ENCODE measurements at places on chromosomes 3 and 15.

DNA sequence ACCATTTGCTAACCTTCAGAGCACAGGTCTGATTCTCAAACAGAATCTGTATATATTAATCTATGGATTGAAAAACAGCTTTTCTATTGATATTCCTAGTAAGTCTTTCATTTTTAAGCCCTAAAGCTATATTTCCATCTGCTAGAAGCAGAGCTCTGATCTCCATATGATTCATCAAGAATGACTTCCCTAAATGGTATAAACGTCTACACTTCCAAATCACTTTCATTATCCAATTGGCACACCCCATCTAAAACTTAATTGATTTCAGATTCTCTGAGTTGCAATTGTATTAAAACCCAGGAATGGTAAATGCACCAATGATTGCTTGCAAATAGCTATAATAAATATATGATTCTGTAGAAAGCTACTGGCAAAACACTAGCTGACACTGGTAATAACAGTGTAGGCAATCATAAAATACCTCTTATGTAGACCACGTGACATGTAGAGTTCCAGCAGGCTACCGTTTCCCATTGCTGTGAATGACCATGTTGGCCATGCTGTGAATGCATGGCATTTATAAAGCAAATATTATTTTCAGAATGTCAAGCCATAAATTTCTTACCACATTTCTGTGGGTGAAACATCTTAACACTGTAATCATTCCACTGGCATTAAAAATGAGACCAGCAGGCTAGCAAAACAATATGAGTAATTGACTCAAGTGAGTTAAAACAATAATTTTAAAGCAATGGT is 226.0 kb downstream of the ZMAT3 start:
- peak; percentile 12 for DNase-seq

- no peak for DNase-seq
These were observed 796.0 kb downstream of the ROBO2 start for GRCh38 chr3:77835921-77836320.

DNA sequence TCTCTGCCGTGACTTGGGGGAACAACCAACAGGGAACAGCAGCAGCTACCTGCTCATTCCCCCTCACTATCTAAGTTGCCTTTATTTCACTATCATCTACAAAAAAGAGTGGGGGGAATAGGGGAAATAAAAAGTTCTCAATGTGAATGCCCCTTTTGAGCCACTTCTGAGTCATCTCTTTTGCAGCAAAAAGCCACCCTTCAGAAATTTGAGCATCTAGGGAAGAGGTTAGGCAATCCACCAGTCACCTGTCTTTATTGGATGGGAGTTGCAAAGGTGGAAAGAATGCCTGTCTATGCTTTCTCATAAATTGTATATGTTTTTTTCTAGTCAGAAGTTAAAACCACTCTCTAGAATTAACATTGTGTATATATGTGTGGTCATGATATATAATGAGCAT is 41.1 kb downstream of the GPD1L start:
- DNase-seq: no peak

DNA sequence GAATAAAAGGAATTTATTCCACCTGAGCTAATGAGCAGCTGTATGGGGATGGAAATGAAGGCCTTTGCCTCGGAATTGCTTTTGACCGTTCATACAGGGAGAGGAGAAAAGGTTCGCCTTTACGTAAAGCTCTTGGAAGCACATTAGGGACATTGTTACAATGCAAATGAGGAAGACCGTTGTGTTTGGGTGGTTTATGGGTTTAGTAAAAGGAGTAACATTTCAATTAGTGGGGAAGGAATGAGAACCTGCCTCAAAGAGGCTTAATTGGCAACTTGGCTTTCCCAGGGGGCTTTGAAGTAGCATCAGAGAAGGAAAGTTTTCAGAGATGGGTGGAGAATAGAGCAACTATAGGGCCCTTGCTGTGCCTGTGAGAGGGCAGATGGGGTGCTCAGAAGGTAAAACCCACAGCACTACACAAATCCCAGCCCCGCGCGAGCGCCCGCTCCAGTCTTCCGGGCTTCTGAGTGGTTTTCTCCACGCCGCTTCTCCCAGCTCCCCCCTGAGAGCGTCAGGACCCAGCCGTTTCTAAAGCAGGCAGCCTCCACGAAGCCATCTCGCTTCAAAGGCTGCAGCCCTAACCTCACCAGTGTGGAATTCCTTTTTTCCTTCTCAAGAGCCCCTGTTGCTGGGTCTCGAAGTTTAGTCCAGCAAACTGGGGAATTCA is 192.0 kb upstream of the HES1 start:
- DNase-seq: no peak

GRCh38 chr3:66809595-66809958 is 188.5 kb upstream of the KBTBD8 start:
- DNase-seq: no peak
